GM20000 (cell line): ENCODE measurements at places on chromosomes 1 and 21.
A peak's percentile ranks its signal among the peaks of the same experiment; 100 is the strongest.

GRCh38 chr1:207454046-207454964 is at the start of gene CR2:
TSS of gene CR2 (plus strand) at chr1:207454328. CDS start at chr1:207454419, 91 bp downstream.
- peak; percentile 79 for DNase-seq

DNA sequence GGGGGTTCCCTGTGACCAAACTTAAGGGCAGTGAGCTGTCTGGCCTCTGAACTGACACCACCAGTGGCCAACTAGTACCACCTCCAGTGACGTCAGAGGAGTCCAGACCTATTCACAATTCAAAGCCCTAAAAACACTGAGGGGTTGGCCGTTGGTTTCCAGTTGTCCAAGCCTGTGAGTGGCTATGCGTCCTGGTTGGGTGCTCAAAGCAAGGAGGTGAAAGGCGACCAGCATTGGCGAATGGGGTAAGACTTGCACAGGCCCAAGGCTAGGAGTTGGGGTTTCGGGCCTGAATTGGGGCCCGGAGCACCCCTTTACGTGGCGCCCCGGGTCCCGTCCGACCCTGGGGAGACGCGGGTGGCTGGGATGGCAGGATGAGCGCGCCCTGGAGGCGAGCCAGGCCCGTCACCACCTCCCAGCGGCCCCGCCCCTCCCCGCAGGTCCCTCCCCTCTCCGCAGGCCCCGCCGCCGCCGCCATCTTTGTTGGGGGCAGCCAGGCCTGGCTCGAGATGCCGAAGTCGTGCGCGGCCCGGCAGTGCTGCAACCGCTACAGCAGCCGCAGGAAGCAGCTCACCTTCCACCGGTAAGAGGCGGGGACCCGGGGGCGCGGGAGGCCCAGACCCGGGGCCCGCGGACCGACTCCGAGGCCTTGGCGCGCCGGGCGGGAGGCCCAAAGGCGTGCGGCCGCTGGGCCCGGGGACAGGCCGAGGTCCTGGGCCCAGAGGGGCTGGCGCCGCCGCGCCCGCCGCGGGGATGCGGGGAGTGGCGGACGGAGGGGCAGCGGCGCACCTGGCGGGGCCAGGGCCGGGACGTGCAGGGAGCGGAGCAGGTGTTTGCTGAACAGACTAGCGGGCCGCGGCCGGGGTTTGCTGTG is at the start of gene THAP3:
THAP3 (plus strand) TSS at position 159 of the 874 bp plus-strand sequence; CDS start at position 510, 351 bp downstream.
- peak; percentile 97 for DNase-seq

DNA sequence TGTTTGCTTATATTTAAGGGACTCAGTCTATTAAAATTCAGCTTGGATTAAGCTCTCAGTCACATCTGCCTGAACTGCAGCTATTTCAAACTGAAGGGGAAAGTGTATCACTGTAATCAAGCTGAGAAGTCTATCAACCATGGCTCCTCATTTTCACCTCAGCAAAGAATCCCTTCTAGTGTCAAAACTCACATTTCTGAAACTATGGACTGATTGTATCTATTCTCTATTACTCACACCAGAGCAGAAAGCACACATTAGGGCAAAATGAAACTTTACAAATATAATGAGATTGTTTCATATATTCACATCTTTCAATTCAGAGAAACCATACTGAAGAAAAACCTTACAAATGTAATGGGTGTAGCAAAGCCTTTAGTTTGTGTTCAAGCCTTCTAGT is 14.6 kb upstream of the C1orf146 start:
- no peak for DNase-seq

DNA sequence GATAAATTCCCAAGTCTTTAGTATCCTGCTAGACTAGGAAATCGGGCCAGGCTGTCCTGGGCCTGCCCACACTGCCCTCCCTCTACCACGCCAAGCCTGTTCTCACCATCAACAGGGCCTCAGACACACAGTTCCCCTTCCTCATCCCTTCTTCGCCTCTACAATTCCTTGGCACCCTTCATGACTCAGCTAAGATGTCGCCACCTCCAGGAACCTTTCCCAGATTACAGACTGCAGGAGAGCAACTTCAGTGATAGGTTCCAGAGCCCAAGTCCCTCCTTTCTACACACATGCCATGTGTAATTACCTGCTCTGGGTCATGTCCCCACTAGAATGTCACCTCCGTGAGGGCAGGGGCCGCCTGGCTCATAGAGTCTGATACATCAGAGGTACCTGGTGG is 3.3 kb downstream of the RIMS3 start:
- no peak for DNase-seq

DNA sequence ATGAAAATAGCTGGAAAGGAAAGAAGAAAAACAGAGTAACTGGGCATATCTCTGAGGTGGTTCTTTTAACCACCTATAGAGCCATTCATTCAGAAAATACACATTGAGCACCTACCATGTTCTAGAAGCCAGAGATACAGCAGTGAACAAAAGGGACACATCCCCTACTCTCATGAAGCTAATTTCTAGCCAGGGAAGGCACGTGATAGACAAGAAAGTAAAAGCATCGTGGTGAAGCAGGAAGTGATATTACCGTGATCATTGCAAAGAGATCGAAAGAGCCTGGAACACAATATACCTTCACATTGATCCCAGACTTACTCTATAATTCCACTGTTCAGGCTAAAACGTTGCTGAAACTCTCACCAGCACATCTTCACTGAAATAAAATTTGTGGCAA is 76.0 kb downstream of the TIAM1 start:
- DNase-seq = no peak

GRCh38 chr1:32893198-32894018 is 7.1 kb downstream of the HPCA start:
- DNase-seq = no peak

DNA sequence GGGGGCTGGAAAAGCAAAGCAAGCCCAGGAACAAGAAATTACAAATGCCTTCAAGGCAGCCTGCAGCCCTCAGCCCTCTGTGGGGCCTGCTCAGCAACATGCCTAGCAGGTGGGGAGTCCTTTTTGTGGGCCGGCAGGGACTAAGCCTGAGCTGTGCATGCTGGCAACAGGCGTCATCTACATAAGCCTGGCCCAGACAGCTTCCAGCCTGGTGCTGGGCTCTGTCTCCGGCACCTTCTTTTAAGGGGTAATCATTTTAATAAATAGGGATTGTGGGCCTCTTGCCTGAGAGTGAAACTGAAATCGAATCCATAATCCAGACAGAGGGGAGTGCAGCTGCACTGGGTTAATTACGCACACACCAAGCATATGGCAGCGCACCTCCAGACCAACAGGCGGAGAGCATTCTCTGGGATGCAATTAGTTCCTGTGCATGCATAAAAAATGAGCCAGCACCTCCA is 96.6 kb downstream of the DDX20 start:
- no peak for DNase-seq

GRCh38 chr1:2837823-2838222 is 36.3 kb upstream of the TTC34 start:
- DNase-seq = no peak
